Posterior vena cava (tissue), 2 donors: ENCODE measurements at places on chromosomes 2 and 18. TPM values are rescaled to one million over a fixed set of nuclear protein-coding genes. Genes with fewer than 3 reads are reported as not detected.

- DNase-seq = no peak
Observed at GRCh38 chr18:43863180-43863579, 585.9 kb upstream of the SYT4 start.

DNA sequence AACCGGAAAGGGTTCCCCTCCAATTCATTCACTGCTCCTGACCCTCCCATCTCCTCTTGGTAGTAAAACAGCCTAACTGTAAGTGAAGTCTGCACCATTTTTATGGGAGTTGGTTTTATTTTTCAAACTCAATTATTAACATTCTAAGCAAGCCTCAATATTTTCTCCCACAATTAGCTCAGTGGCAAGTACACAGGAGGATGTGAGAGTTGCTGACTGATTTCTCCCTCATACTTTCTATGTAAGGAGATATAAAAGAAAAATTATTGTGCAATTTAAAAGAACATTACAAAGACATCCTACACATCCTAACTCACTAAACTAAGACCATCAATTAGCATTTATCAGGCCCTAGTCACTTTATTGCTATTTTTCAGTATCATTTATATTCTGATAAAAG lies 73.9 kb downstream of the PIAS2 start:
- DNase-seq = no peak

- DNase-seq = no peak
Observed at GRCh38 chr2:128155970-128156369, 65.0 kb downstream of the UGGT1 start.

GRCh38 chr2:15942711-15943345 lies 2.5 kb downstream of the MYCN start:
- no peak for DNase-seq

GRCh38 chr2:99485824-99486223 lies 4.0 kb downstream of the REV1 start:
- DNase-seq = no peak

Gene NAT8
- not detected for total RNA-seq

Gene CD8B2
- total RNA-seq = not detected

Gene WDR33
- total RNA-seq = 41.8 TPM
